ENCODE measurements at places on chromosomes 12 and 14.

DNA sequence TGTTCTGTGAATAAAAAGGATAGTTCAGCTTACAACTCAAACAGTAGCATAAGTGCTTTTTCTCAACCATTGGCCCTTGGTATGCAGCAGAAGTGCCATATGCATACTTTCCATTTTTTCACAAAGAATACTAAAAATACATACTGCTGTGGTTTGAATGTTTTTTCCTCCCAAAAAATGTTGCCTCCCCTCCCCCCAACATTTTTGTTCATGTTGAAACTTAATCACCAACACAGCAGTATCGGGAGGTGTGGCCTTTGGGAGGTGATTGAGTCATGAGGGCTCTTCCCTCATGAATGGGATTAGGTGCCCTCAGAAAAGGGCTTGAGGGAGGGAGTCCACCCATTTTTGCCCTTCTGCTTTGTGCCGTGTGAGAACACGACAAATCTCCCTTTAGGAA is 198.6 kb downstream of the ESR2 start:
- DNase-seq, result peak; percentile 9

DNA sequence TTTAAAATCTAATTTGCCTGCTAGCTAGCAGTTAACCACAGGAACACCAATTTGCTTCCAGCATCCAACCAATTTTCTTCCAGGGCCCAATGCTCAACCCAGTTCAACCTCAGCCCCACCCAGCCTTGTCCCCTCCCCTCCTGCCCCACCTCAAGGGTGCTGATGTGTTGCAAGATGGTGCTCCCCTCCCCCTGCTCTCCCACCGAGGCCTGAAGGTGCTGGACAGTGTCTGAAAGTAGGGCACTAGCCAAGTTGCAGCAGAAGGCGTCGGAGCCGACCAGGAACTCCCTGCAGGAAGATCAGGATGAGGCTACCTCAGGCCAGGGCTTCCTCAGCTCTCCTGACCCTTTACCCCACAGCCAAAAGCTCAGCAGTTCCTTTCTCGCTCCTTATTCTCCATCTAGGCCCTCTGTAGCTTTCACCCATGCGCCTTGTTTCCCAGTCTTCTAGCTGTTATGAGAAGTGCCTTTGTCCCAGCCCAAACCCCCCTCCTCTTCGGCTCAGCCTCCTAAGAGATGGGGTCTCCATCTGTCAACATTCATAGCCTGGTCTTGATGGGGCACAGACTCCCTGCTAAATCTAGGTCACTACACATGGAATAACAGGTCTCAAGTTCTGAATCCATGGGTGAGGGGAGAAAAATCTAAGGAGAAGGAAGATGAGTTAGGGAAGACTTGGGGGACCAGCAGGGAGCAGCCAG is 3.6 kb downstream of the STAT6 start:
- DNase-seq, result no peak

DNA sequence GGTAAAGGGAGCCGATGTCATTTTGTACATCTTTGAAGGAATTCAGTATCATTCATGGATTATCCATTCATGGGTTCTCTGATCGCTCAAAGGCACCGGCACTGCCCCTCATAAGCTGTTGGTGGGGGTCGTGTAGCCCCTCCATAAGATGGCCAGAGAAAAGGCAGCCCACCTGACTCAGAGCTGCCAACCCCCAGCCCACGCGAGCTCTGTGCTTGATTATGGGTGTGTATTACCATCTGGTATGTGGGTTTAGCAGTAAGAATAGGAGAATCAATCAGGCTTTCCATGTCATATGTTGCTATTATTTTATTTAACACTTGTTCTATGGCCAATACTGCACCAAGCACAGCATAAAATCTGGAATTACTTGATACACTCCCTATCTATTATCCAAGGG is 32.1 kb upstream of the AMIGO2 start:
- DNase-seq, result no peak

DNA sequence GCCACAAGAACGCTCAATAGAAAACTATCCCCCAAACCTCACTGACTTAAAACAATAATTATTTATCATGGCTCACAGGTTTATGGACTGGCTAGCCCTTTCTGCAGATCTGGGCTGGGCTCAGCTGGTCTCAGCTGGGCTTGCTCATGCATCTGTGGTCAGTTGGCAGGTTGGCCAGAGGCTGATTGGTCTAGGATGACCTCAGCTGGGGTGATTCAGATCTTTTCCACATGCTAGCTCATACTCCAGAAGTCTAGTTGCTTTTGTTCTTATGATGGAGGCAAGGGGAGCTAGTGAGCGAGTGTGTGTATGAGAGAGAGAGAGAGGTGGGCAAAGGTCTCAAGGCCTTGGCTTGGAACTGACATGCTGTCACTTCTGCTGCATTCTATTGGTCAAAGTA is 181.2 kb upstream of the NRXN3 start:
- DNase-seq, result no peak

- no peak for DNase-seq
Observed at GRCh38 chr14:34231626-34232025, 230.4 kb downstream of the SPTSSA start.

DNA sequence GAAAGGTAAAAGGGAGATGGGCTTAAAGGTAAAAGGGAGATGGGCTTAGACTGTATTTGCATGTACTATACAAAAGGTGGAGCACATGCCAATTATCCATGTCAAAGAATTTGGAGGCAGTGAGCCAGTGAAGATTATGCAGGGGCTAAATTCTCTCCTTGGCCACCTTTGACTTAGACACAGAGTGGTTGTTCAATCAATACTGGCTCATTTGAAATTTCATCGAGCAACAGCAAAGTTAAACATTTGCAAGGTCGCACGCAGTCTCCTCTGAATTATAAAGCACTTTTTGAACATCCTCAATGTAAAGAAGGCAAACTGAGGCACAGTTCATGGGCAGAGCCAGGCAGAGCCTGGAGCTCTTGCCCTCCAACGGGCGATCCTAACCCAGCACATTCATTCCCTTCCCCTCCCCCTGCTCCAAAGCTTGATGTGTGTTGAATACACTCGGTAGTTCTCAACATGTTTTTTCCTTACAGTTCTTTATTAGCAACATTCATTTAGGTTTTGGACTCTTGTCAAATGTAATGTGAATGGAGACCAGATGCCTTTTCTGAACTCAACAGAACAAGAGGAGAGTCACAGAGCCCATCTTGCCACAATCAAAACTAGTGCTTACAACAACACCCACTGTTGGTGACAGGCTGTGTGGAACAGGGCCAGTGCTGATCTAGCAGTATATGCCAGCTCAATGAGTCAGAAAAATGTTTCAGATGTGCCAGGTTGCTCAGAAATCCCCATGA is 169.7 kb upstream of the G2E3 start:
- DNase-seq, result no peak

GRCh38 chr12:115362339-115362976 is 678.5 kb upstream of the TBX3 start:
- no peak for DNase-seq

GRCh38 chr12:14691560-14691959 is 4.8 kb downstream of the GUCY2C start:
- no peak for DNase-seq

Measured in stimulated activated CD4-positive, alpha-beta T cell treated with anti-CD3 and anti-CD28 coated beads, Interleukin-2, amount 100 ng/mL, for 48 hours (primary cell).